Activated CD4-positive, alpha-beta T cell treated with anti-CD3 and anti-CD28 coated beads, Interleukin-2, amount 50 U/mL, for 16 hours (primary cell): ENCODE measurements at places on chromosomes 11 and 22.

DNA sequence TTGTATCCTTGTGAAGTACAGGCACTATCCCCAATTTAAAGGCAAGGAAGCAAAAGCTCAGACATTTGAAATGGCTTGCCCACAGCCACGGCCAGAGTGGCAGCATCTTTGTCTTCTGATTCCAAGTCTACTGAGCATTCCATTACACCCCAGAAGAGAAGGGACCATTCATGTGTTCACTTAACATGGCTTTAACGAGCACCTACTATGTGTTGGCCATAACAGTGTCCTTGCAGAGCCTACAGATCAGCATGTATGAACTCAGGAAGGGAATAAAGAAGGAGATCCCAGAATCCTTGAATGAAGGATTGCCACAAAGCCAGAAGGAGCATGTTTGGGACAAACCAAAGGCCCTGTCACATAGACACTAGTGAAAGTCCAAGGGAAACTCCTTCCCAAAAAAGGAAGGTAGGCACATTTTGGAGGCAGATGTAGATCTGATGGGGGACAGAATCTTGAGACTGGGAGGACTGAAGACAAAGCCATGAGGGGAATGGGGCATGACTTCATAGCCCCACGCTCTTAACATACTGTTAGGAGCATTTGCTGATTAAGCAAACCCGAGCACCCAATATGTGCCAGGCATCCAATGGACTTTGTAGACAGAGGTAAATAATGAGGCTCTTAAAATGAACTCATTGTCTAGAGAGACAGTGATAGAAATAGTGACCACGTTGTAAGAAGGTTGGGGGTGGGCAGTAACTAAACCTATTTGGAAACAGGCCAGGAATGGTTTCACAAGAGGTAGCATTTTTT is 54.9 kb downstream of the P4HA3 start:
- no peak for DNase-seq

DNA sequence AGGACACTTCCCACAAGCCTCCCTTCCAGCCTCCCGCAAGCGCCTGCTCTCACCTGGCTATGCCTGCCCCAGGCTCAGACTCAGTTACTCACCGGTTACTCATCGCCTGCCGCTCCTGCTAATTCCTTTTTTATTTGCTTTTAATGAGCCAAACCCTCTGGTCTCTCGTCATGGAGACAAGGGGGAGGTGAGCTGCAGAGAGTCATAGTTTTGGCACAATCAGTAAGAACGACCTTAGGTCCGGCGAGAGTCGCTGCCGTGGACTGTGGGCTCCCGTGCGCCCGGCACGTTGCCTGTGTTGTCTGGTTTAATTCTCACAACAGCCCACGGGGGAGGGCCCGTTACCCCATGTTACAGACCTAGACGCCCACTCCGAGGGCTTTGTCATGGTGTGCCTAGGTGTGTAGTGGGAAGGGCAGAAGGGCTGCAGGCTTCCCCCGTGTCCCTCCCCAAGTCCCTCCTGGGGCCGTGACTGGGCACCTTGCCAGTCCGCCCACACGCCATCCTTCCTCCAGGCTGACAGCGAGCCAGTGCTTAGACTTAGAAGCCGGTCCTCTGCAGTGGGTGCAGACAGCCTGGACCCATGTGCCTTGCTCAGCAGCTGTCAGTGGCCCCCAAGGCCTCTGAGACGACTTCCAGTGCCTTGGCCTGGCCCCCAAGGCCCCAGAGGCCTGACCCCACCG is 42.2 kb downstream of the WNT7B start:
- no peak for DNase-seq

DNA sequence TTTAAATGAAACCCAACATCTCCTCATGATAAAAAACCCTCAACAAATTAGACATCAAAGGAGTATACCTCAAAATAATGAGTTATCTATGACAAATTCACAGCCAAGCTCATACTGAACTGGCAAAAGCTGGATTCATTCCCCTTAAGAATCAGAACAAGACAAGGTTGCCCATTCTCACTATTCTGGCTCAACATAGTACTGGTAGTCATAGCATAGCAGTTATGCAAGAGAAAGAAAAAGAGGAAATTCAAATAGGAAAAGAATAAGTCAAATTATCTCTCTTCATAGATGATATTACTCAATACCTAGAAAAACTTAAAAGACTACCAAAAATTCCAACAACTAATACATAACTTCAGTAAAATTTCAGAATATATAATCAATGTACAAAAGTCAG is 29.4 kb upstream of the XKR3 start:
- DNase-seq: no peak

GRCh38 chr11:32297611-32298011 is 137.7 kb downstream of the WT1 start:
- peak; percentile 30 for DNase-seq

- no peak for DNase-seq
Measured at GRCh38 chr11:21402274-21402673, 732.9 kb downstream of the NELL1 start.

GRCh38 chr11:40338739-40339138 is 1120.7 kb downstream of the LRRC4C start:
- DNase-seq: peak; percentile 12

- DNase-seq: no peak
Measured at GRCh38 chr22:47295982-47296381, 533.5 kb downstream of the TBC1D22A start.

- no peak for DNase-seq
Measured at GRCh38 chr11:15884141-15884540, 472.2 kb downstream of the SOX6 start.

GRCh38 chr11:25733777-25734176 is 598.2 kb upstream of the ANO3 start:
- no peak for DNase-seq

DNA sequence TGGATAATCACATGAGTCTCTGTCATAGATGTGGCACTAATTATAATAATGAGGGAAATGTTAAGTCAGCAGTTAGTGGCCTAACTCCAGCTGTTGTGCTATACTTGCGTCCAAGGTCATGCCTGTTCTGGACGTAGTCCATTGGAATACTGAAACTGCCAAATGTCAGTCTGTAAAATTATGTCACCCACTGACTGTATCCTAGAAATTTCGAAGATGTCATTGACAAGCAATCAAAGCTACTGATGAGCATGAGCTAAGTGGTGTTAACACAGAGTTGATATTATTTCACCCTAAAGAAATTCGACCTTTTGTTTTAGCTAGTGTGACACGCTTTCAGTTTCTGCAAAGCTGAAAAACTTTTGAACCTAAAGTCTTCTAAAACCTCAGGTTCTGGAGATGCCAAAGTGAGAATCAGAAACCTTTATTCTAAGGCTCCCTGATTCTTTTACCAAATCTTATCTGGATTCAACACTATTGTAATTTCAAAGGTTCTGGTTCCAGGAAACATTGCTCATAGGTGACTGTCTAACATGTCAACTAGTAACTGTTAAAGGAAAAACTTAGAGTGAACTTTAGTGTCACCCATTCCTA is 14.9 kb upstream of the ME3 start:
- no peak for DNase-seq

DNA sequence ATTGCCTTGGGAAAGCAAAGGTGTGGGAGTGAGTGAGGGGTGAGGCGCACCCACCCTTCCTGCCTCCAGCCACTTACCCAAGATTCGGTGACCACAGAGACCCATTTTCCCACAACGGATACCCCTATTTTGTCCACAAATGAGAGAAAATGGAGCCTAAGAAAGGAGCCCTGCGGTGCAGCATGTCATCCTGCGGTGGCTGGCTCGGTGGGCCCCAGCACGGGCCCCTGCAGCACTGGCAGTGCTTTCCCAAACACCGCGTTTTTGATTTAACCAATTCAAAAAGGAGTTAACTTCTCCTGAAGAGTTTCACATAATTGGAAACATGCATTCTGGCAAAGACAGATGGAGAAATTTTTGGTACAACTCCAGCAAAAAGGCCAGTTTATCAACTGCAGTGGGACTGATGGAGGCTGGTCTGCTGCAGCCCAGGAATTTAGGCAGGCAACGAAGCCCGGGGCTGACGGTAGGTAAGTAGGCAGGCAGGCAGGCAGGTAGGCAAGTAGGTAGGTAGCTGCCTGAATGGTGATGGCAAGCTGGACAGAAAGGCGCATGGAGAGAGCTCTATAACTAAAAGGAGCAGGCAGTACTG is 84.2 kb downstream of the FDX1 start:
- no peak for DNase-seq

DNA sequence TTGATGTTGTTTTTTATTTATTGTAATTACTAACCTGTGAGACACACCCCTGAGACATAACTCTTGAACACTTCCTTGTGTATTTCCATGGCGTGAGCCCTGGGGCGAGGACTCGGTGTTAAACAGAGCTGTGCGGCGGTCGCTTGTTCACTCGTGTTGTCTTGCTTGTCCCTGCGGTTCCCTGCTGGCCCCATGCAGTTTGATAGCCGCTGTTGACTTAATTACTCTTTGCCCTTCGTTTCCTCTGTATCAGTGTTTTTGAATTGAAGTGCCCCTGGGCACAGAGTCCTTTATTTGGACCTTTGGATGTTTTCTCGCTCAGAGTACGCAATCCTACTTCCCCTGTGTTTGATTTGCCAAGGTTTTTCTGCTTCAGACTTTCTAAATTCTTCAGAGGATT is 52.7 kb downstream of the TBC1D22A start:
- DNase-seq: no peak

GRCh38 chr22:30118291-30118690 is 38.0 kb downstream of the HORMAD2 start:
- DNase-seq: no peak

- no peak for DNase-seq
Measured at GRCh38 chr22:29370537-29370936, 17.8 kb downstream of the AP1B1 start.
